ENCODE measurements at places on chromosomes 2 and 18.
A peak's percentile ranks its signal among the peaks of the same experiment; 100 is the strongest.

- DNase-seq = peak; percentile 73
These were observed 673 bp upstream of the SMCHD1 start for GRCh38 chr18:2654928-2655177.

GRCh38 chr2:127423478-127423843 lies 5.2 kb downstream of the PROC start:
- DNase-seq = no peak

- no peak for DNase-seq
These were observed 53.7 kb downstream of the SCN7A start for GRCh38 chr2:166440313-166440712.

GRCh38 chr2:72130659-72131360 lies 16.9 kb downstream of the CYP26B1 start:
- DNase-seq = no peak

GRCh38 chr2:233940376-233941276 lies 23.5 kb downstream of the TRPM8 start:
- no peak for DNase-seq

Data from CD4-positive, alpha-beta T cell (primary cell).